CD4-positive, alpha-beta T cell treated with Interleukin-15 for 4 hours (primary cell): ENCODE measurements at places on chromosomes 6 and 20.

GRCh38 chr6:143233554-143234285, 173.0 kb downstream of the AIG1 start:
- no peak for DNase-seq

DNA sequence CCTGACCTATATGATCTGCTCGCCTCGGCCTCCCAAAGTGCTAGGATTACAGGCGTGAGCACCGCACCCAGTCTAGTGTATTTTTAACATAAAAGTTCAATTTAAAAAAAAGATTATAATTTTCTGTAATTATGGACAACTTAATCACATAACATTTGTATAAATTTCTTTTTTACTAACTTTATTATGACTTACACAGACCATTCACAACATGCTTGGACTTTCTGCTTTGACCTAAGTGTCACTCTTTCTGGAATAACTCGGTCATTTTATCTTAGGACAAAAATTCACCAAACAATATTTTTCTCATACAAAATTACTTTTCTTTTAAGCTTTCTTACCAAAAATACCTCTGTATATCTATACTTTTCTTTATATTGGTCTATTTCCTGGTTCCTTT, 15.4 kb upstream of the IL22RA2 start:
- DNase-seq = no peak

DNA sequence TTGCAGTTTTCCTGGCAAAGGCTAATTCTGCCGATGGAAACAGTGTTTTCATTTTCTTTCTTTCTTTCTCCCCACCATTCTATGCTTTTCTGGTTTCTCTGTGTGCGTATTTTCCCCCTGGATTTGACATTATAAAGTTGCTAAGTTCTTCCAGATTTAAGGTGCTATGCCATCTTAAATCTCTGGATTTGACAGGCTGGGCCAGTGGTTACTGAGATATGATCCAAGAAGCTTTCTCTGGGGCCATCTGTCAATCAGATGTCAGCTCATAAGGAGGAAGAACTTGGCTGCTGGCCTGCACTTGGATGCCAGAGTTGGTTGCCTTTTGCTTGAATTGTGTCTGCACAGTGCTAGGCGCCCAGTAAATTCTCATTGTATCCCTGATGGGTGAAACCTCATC, 39.7 kb downstream of the SLC2A10 start:
- no peak for DNase-seq

DNA sequence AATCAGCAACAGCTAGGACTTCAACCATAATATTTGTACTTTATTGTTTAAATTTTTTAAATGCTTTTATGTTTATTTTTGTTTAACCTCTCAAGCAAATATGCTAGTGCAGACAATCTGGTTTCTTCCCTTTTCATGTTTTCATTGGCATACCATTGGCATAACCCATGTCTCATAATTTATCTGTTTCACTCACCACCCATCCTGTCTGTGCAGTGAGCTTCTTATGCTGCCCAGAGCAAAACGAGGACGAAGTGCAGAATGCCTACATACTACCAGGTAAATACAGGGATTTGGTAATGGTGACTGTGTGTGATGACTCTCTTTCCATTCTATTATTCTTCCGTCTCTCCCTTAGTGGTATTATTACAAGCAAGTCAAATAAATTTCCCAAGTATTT, 361.4 kb upstream of the KCNQ5 start:
- no peak for DNase-seq

DNA sequence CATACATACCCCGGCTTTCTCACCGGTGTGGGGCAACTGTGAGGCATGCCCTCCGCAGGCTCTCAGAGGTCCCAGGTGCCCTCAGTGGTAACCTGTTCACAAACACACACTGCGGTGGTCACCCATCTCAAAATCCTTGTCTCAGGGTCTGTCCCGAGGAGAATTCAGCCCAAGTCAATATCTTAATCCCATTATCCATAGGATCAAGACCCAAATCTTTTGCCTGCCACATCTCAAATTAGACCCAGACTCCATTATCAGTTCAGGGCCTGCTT, 140.8 kb downstream of the CDC5L start:
- DNase-seq = no peak
